ENCODE measurements at places on chromosomes 11 and 22.
A peak's percentile ranks its signal among the peaks of the same experiment; 100 is the strongest.

GRCh38 chr11:114132417-114132816 is 72.9 kb downstream of the ZBTB16 start:
- DNase-seq, result no peak

DNA sequence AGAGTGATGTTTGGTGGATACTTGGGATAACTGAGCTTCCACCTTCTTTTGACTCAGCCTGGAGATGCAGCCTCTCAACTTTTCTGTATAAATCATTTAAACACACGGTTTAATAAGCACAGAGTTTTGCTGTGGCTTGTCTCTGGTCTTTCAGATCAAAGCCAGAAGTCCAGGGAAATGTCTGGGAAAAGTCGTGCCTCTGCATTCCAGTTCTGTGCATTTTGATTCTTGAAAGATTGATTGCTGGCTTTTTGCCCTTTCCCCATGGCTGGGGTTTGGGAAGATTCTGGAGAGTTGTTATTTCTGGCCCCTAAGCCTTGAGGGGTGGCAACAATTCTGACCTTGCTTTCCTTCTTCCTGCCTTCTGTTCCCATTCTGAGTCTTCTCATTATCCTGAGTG is 154.1 kb downstream of the COMMD9 start:
- no peak for DNase-seq

DNA sequence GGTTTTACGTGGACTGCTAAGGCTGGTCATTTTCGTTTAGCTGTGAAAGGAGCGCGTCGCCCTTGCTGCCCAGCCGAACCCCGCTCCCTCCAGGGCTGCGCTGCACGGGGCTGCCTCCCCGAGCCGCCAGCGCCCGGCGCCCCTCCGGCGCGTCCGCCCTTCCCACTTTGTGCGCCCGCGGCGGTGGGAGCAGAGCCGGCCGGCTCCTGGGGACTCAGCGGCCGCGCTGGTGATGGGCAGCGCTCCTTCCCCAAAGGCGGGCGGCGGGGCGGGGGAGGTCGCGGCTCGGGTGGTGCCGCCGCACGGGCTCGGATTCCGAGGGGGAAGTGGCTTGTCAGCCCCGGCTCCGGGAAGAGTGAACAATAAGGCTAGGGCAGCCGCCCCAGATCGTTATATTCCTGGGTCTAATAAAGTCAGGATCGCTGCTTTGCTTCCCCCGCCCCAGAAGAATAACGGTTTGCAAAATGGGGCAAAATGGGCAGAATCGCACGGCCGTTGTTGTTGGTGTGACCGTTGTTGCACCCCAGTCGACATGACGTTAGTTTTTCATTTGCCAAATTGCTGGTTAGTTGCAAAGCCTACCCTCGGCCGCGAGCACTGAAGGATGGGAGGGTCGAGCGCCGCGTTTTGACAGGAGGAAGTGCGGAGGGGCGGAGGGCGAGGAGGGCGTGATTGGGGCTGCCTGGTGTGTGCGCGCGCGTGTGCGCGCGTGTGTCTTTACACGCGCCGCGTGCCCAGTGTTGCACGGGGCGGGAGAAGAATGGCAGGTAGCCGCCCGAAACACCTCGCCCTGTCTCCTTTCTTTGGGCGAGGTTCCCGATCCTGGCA is 745 bp downstream of the NCAM1 start:
- no peak for DNase-seq

DNA sequence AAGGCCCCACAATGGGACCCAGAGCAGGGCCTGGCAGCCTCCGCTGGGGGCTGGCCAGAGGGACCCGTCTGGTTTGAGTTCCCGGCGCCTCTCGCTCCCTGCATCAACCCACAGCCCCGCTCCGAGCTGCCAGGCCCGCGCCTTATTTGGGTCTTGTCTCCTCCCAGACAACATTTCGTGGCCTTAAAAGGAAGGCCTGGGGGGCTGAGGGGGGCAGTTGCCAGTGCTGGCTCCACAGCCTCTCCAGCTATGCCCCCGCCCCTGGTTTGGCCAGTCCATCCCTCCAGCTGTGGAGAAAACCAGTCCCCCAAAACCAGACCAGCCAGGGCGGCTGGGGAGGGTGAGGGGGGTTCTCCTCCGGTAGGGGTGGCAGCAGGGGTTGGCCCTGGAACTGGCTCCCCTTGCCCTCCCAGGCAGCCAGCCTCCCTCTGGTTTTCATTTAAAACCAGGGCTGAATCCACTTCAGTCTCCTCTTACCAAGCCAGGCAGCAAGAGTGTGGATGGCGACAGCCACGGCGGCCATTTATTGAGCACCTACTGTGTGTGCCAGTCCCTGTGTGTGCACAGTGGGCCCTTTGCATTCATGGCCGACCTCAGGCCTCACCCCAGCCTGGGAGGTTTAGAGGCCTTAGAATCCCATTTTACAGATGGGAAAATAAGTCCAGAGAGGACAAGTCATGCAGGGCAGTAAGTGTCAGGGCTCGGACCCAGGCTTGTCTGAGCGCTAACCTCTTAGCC is 18.6 kb downstream of the EMID1 start:
- DNase-seq, result peak; percentile 4

GRCh38 chr11:72721689-72722049 is 30.5 kb downstream of the ARAP1 start:
- no peak for DNase-seq

- no peak for DNase-seq
Measured at GRCh38 chr11:132942611-132943356, 589.5 kb downstream of the OPCML start.

- no peak for DNase-seq
Measured at GRCh38 chr22:43227239-43227630, 40.3 kb upstream of the TTLL12 start.

DNA sequence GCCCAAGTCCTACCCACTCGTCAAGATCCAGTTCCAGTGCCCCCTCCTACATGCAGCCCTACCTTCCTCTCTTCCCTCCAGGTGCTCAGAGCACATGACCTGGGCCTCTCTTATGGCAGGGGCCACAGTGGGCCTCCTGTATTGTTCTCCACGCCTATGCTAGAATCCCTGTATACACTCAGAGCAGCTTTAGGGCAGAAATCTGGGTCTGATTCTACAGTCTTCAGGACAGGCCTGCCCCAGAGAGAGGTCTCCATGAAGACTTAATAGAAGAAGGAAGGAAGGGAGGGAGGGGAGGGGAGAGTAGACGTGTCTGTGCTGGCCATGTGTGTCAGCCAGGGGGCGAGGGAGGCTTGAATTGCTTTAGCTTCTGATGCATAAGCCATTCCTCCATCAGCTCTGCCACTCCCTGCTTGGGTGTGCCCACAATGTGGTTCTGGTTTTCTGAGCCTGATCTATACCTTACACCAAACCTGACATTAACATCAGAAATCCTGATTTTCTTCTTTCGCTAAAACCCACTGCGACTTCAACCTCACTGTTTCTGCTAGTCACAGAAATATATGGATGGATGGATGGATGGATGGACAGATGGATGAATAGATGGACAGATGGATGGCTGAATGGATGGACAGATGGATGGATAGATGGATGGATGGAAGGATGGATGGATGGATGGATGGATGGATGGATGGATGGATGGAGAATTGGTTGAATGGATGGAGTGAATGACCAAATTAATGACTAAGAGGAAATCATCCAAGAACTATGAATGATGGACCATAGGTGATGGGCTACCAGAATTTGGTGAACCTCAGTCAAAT is 56.6 kb upstream of the PRDM11 start:
- DNase-seq, result no peak

- no peak for DNase-seq
Measured at GRCh38 chr11:74388678-74389327, 9.4 kb downstream of the PGM2L1 start.

GRCh38 chr11:126725043-126725442 is 275.5 kb downstream of the KIRREL3 start:
- no peak for DNase-seq

DNA sequence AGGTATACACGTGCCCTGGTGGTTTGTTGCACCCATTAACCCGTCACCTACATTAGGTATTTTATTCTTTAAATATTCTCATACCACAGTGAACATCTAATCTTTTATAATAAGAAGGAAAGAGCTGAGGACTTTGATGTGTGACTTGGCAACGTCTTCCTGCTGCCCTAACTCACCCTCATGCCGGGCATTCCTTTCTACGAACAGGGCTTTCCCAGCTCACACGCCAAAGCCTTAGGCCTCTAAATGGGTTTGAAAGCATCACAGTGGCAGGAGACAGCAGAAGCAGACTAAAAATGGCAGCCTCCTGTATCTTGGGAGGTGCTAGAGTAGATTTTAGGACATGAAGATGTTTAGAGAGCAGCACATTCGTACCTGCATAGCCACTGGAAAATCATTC is 52.6 kb downstream of the CLTCL1 start:
- DNase-seq, result no peak

GRCh38 chr11:32008880-32009551 is 81.9 kb upstream of the RCN1 start:
- DNase-seq, result no peak

DNA sequence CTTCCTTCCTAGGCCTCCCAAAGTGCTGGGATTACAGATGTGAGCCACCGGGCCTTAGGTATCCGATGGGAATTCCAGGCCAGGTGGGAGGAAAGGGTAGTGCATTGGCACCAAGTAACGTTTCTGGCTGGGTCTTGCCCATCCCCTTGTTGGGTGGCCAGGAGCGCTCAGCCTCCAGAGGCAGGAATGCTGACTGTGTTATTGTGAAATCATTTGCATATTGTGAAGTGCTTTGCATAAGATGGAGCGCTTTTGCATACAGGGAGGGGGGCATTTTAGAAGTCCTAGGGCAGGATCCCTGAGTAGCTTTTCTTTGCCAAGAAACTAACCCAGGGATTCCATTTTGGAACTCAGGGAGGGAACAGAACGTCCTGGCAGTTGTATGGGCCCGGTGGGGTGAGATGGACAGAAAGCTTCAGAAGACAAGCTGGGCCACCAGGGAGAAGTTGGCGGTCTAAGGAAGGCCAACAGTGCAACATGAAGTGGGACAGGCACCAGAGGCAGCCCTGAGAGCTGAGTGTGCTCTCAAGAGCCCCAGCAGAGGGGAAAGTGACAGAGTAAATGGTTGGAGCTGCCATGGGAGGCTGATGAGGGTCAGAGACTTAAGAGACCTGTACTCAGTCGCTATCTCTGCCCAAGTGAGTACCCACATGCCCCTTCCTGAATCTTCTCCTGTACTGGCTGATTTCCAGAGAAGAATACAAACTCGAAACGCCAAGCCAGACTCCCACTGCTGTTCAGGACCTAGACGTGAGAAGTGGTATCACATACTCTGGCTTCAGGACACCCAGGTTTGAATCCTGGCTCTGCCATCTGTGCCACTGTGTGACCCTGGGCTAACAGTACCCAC is 1.3 kb upstream of the SLC39A13 start:
- DNase-seq, result peak; percentile 29

DNA sequence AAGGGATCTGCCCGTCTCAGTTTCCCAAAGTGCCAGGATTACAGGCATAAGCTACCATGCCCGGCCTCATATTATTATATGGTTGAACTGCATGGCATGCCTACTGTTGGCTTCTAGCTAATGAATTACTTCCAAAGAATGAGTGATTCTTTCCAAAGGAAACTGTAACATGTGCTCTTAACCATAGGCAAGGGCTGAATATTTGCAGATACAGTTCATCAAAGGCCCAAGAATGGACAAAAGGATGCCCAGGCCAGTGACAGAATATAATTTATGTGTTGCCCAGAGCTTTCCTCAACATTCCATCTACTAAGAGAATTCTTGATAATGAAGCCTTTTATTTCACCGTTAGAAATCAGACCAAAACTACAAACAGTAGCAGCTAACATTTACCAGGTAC is 27.0 kb upstream of the CCDC89 start:
- DNase-seq, result no peak

DNA sequence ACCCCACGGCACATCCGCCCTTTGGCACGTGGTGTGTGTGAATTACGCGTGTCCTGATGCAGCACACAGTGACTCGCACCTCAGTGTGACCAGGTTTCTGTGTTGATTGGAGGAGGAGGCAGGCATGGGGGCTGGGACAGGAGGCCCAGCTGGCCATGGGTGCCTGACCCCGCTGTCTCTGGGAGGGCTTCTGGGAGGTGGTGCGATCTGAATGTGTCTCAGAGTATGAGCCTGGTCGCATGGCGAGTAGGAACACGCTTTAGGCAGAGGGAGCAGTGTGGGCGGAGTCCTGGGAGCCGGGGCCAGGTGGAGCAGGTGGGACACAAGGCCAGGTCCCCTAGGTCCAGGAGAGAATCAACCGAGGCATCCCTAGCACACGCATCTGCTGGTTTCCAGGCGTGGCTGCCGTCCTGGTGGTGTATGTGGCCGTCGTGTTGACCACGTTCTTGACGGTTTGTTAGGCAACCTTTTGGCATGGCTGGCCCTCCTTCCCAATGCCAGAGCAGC is 5.7 kb downstream of the GRAMD4 start:
- DNase-seq, result no peak

DNA sequence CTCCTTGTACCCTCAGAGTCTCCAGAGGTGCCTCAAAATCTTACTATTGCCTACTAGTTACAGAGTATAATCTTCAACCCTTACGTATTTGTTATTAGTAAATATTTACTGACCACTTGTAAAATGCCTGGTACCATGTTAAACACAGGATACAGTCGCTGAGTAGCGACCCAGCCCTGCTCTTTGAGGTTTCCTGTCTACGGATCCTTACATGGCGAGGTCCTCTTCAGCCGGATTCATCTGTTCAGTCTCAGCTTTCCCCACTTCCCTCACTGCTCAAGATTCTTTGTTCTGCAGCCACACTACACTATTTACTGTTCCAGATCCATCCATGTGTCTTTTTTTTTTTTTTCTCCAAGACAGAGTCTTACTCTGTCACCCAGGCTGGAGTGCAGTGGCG is 13.2 kb upstream of the TTC36 start:
- DNase-seq, result no peak

DNA sequence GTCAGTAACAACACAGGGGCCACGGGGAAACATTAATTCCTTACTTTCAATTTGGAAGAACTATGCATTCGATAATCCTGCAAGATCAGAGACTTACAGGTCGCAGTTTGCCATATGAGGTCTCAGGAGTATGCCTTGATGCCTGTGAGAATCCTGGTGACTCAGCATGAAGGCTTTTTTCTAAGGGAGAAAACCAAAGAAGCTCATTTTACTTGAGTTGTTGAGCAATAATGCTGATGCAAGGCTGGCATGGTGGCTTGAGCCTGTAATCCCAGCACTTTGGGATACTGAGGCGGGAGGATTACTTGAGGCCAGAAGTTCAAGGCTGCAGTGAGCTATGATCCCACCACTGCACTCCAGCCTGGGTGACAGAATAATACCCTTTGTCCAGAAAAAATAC is 26.6 kb downstream of the ATG16L2 start:
- no peak for DNase-seq

GRCh38 chr11:14232652-14233051 is 126.3 kb downstream of the RRAS2 start:
- DNase-seq, result peak; percentile 19

All from 8988T (cell line).